H9 (cell line): ENCODE measurements at places on chromosomes 12 and 14.

DNA sequence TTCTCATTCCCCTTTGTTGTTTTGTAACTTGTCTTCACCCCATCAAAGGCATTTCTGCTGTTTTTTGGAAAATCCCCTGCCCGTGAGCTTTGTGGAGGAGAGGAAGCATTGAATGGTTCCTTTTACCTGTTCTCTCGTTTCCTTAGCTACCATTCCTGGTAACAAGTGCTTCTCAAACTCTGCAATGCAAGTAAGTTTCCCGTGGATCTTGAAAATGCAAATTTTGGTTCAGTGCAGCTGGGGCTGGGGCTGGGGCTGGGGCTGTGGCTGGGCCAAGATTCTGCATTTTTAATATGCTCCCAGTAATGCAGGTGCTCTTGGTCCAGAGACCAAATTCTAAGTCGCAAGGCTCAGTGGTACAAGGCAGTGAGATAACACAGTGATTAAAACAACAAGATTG lies 151.6 kb downstream of the TTLL5 start:
- no peak for DNase-seq

- DNase-seq: peak; percentile 79
These were observed 82.6 kb upstream of the PTPRB start for GRCh38 chr12:70719672-70720420.

DNA sequence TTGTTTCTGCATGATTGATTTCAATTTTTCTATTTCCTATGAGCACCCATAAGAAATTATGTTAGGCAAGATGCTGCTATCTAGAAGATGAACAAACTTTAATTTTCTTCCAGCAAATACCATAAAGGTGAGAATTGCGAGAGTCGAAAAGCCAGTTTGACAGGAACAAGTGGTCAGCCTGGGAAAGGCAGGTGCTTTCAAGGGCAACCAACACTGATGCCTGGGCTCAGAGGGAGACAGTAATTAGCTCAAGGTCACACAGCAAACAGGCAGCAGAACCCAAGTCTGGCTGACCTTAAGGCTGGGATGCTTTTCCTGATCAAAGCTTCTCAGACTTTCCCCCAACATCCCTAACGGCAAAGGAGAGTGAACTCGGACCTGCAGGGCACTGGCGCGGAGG lies 6.8 kb upstream of the OTUB2 start:
- DNase-seq: no peak

- no peak for DNase-seq
These were observed 179.7 kb downstream of the SSPN start for GRCh38 chr12:26374934-26375680.

- no peak for DNase-seq
These were observed 23.2 kb downstream of the MOAP1 start for GRCh38 chr14:93161411-93161940.

DNA sequence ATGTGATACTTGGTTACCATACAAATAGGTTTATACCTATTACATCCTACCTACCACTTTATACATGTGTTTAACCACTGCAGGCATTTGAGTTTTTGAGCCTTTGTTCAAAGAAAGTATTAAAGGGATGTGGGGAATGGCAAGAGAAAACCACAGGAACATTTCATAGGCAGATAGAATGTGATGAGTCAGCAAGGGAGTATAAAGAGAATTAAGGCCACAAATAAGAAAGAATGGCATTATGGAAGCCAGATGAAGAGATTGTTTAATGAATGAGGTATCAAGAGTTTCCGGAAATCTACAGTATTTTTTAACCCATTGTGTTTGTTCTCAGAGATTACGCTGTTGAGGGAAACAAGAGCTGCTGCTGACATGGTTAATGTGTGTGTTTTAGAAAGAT lies 66.9 kb downstream of the METTL25 start:
- DNase-seq: no peak

GRCh38 chr14:61516964-61517653 lies 178.2 kb upstream of the HIF1A start:
- DNase-seq: no peak
